ENCODE measurements at places on chromosomes 13 and 19.

DNA sequence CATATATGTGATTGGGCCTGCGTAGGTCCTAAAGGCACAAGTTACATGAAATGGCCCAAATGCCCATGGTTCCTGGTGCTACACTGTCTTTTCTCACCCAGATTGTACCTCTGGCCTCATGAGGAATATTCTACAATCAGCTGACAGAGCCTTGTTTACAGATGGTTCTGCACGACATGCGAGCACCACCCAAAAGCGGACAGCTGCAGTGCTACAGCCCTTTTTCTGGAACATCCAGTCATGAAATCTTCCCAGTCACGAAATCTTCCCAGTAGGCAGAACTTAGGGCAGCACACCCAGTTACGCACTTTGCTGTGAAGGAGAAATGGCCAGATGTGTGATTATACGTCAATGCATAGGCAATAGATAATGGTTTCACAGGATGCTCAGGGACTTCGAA, 7.7 kb upstream of the ELF1 start:
- no peak for DNase-seq

- DNase-seq = no peak
Observed at GRCh38 chr19:48969276-48970138, 4.4 kb downstream of the FTL start.

DNA sequence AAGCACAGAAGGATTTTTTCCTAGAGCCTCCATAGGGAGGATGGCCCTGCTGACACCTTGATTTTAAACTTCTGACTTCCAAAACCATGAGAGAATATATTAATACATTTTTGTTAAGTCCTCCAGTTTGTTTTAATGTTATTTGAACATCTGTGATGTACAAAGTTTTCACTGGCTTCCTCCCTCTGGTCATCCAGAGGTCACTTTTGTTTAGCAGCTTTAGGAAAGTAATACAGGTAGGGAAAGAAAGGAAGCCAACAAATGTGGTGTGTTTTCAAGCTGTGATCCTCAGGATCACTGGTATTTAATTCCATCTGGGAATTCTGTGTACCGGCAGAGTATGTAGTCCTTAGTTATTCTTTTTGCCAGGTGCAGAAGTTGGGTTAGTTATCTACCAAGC, 488.8 kb upstream of the ATXN8OS start:
- no peak for DNase-seq

DNA sequence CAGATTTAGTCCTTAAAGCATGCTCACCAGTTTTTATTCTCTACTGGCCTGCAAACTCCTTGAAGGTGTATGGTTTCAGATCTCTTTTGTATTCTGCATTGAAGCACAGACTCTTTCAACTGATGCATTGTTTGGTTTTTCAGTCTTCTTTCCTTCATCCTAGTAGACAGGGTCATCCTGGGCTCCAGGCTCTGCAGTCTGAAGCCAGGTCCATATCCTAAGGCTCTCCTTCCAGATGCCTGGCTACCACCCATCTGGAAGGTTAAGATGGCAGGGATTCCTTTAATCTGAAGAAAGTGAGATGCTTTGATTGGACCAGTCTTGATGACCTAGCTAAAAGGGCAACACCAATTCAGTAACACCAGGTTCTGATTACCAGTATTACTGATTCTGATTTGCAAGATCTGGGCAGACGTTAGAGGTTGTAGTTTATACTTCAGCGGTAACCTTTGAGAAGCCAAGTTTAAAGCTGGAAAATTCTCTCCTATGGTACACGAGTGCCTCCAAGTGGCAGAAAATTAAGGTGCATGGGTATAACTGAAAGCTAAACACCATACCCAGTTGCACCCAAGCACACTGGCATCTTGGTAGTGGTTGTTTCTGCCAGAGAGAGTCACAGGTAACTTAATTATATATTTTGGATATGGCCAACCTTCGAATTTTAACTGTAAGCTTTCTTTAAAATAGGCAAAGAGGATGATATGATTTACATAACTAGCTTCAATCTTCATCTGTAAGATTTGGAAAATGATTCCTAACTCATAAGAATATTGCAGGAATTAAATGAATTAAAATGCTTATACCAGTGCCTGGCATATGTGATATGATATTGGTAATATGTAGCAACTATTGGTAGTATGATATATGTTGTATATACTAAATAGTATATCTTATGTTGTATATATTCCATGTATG, 1651.9 kb upstream of the MIR17HG start:
- DNase-seq = no peak

GRCh38 chr13:112058519-112058873, 8.5 kb upstream of the SOX1 start:
- no peak for DNase-seq

DNA sequence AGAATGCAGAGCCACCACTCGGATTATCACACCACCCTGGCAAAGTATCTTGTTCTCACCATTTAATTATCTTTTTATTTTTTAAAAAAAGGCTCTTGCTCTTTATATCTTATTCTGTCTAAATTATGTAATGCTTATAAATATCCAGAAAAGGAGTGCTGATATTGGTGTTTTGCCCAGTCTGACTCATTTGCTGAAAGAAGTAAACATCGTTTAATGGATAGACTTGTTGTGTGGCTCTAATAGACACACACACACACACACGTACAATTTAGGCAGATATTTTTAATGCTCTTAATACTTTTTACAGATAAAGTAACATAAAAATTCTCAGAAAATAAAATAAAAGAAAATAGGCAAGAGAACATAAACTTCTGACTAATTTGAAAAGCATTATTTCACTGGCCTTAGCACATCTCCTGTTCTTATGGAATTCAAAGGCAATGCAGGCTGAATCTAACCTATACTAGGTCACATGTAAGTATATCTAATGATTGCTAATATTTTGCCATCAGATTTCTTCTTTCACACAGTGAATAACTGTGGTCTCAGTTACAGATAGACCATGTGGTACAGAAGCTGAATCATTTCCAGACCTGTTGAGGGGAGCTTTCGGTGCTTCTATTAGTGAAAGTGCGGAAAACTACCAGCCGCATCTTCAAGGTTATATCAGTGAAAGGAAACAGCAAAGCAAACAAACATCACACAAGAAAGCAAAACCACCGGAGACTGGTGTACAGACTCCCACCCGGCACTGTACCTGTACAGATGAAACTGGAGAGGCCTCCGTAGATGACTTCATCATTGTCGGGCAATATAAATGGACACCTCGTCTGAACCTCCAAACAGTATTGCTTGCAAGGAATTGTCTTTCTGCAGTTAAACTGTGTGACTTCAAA, 642.1 kb upstream of the ARGLU1 start:
- no peak for DNase-seq
